ENCODE measurements at places on chromosomes 2 and 18. TPM values are rescaled to one million over a fixed set of nuclear protein-coding genes. Genes with fewer than 3 reads are reported as not detected.

- DNase-seq, result no peak
These were observed 19.4 kb downstream of the OTOF start for GRCh38 chr2:26458365-26459042.

GRCh38 chr2:108855194-108855593, 68.6 kb downstream of the CCDC138 start:
- peak; percentile 21 for DNase-seq

GRCh38 chr2:9178110-9178903, 28.3 kb upstream of the ASAP2 start:
- peak; percentile 56 for DNase-seq

DNA sequence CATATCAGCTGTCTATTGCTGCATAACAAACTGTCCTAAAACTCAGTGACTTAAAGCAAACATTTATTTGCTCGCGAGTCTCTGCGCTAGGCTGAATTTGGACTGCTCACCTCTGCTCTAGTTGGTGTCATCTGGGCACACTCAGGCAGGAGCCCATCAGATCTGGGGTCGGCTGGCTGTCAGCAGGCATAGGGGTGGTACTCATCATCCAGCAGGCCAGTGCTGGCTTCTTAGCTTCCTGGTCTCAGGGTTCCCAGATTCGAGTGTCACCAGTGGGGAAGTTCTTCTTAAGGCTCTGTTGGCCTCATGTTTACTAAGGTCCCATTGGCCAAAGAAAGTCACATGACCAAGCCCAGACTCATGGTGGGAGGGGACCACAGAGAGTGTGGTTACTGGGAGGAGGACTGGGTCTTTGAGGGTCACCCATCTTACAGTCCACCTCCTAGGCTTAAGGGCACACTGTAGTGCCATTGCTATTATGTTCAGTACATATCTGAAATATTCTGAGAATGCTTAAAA, 71.6 kb upstream of the ATG16L1 start:
- peak; percentile 25 for DNase-seq

GRCh38 chr2:62443886-62444285, 62.1 kb downstream of the TMEM17 start:
- no peak for DNase-seq

AMER3 gene
- total RNA-seq, result not detected

GRCh38 chr2:162050513-162050961, 23.5 kb downstream of the DPP4 start:
- DNase-seq, result no peak

GULP1 gene
- not detected for total RNA-seq

GRCh38 chr2:6657136-6657535, 208.6 kb downstream of the CMPK2 start:
- no peak for DNase-seq

- no peak for DNase-seq
These were observed 56.4 kb upstream of the PPP1CB start for GRCh38 chr2:28695245-28695647.

DNA sequence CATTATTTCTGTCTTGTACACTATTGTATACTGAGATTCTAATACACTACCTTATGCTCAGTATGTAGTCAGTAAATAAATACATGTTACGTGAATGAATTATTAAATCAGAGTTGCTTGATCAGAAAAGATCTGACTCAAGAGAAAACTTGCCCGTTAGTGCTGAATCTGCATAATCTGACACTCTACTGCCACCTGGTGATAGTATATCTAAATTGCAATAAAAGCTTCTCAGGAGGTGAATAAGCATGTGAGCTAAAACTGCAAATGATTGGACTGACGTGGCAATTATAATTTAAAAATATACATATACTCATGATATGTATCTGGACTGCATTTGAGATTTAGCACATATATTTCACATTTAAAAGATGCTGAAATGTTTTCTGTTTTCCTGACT, 70.4 kb downstream of the KIAA1328 start:
- peak; percentile 11 for DNase-seq

DNA sequence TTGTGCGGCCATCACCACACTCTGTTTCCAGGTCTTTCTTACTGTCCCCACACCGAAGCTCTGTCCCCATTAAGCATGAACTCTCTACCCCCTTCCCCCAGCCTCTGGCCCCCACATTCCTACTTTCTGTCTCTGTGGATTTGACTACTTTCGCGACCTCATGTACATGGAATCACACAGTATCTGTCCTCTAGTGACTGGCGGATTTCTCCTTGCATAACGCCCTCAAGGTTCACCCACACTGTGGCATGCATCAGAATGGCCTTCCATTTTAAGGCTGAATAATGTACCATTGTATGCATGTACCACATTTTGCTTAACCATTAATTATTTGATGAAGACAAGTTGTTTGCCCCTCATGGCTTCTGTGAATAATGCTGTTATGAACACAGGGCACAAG, 467.6 kb upstream of the HS6ST1 start:
- no peak for DNase-seq

- peak; percentile 74 for DNase-seq
These were observed 60.6 kb downstream of the CCDC74A start for GRCh38 chr2:131588152-131588873.

DNA sequence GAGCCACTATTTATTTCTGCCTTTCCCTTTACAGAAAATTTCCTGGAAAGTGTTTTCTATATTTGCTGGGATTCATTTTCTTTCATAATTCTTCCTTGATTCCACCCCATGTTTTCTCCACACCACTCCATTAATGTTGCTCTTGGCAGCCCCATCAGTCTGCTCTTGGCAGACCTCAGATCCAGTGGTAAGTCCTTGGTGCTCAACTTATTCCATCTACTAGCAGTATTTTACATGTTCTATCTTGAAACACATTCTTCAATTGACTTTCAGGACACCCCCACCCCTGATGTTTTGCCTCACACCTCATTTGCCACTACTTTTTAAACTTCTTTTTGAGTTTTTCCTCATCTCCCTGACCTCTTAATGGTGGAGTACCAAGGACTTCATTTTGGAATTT, 65.0 kb downstream of the HNMT start:
- DNase-seq, result no peak

DNA sequence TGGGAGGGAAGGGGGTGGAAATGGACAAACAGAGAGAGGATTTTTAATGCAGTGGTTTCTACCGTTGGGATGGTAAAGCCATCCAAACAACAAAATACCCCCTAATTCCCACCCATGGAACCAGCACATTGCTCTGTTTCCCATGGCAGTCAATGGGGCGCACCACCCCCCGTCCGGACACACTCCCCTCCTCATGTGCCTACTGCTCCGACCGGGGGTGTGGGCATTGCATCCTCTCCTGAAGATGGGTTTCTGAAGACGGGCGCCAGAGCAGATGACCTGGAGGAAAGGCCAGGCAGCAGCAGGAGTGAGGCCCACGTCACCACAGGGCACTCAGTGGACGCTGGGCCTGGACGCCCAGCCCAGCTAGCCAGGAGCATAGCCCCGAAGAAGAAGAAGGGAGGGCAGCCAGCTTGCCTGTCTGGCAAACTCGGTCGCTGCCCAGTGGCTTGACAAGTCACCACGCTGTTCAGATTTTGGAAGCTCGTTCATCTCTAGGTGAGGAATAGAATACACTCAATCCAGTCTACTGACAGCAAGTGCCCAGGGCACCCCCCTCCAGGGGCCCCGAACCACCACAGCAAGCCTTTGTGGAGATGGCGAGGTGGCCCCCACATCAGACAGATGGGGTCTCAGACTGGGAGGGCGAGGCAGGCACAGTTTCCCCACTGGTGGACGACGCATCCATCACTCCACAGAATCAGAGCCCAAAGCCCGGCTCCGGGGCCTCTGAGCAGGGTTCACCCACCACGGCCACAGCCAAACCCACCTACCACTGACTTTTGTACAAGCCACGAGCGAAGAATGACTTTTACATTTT, 296.2 kb upstream of the SALL3 start:
- DNase-seq, result no peak

GRCh38 chr2:43083710-43084698, 142.4 kb downstream of the ZFP36L2 start:
- no peak for DNase-seq

BCL2L11 gene
- 21.2 TPM for total RNA-seq

- DNase-seq, result no peak
These were observed 2152.3 kb upstream of the PIK3C3 start for GRCh38 chr18:39802648-39803229.

GPBAR1 gene
- 0.44 TPM for total RNA-seq

DNA sequence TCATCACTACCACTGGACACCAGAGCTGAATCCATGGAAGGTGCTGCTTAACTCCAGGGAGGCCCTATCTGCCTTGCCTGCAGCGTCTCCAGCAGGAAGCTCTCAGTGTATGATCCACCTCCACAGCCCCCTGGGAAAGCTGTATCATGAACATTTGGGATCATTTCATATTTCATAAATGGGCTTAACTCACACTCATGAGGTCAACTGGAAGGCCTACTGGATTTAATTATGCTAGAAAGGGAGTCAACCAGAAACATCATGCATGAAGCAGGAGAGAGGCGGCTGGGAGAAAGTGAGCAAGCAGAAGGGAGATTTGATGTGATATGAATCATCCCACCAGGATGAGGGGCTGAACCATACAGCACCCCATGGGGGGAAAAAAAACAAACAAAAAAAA, 537.7 kb downstream of the TNS1 start:
- no peak for DNase-seq

DNA sequence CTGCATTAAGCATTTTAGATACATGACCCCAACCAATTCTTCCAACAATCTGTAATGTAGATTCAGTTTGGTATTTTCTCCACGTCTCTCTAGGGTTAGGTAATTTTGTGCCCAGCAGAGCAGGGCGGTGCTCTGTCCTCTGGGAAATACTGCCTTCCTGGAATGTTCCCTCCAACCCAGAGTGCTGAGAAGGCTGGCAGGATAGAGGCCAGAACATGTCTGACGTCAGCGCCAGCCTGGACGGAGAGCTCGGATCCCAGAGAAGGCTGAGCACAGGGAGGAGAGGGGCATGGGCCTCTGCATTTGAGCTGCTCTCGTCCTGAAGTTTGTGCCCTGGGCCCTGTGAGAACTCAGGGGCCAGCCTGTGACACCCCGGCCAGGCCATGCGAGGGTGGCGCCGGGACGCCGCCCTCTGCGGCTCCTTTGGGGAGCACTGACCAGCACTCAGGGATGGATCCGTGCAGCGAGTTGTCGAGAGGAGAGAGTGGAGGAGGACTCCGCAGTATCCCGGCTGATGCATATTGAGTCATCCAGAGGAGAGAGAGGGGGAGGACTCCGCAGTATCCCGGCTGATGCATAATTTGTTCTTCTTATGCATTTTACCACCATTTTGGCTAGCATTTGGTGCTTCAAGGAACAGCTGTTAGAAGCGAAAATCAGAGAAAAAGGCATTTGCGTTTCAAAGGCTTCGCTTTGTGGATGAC, 80.0 kb upstream of the PXDN start:
- no peak for DNase-seq

GRCh38 chr2:113273027-113273551, 5.6 kb downstream of the PAX8 start:
- peak; percentile 35 for DNase-seq

- no peak for DNase-seq
These were observed 41.5 kb upstream of the TANK start for GRCh38 chr2:161118722-161119121.

DNA sequence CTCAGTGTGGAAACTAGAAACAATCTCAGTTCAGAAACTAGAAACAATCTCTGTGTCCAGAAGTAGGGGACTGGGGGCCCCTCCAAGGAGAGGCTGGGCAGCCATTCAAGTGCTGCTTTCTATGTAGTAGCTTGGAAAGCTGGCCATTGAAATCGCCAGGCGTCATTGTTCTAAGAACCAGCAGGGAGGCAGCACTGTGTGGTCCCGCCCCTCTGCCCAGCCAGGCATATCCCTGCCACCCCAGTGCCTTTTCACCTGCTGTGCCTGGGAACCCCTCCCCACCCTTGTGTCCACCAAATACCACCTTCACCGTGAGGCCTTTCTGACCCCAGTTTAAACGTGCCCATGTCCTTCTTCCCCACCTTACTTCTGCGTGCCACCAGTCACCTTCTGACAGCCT, 221.6 kb downstream of the GBX2 start:
- DNase-seq, result no peak

GRCh38 chr2:133438026-133438425, 130.2 kb downstream of the NCKAP5 start:
- DNase-seq, result no peak

DNA sequence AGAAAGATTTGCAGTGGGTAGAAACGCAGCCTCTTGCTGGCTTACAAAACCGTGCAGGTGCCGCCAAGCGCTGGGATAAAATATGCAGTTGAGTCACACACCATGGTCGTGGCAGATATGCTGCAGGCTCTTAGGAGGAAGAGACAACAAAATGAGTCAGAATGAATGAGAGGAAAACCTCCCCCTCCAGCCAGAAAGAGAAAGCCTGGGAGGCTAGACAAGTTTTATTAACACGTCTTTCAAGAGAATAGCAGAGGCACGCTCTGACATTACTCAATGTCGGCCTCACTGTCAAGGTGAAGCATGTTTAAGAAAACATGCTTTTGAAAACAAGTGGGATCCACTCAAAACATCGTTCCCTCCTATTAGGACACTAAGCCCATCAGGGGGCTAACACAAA, 37.1 kb upstream of the ZCCHC2 start:
- no peak for DNase-seq

DNA sequence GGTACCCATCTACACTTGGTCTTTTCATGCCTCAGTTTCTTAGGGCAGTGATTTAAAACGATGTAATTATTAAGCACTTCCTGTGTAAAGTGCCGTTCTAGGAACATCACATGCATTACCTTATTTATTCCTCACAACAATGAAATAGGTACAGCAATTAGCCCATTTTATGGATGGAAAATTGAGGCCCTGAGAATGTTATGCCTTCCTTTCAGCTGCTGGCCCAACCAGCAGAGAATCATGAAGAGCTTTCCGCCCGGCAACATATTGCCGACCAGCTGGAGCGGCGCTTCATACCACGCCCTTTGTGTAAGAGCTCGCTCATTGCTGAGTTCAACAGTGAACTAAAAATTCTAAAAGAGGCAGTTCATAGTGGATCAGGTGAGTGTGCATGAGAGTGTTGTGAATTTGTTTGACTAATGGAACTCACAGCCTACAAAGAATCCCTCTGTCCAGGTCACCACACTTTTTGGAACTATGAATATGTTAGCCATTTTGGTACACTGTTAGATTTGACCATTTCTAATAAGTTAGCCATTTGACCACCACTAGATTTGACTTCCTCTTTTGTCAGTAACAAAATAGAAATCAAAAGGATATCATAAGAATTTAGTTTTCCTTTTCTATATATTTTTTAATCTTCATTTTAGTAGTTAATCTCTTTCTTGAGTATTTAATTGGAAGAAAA, 25.6 kb upstream of the RPE start:
- DNase-seq, result no peak

PARD6G gene
- not detected for total RNA-seq

CRACDL gene
- 0.13 TPM for total RNA-seq

GNLY gene
- not detected for total RNA-seq
